ENCODE measurements at places on chromosomes 6 and 20.
A peak's percentile ranks its signal among the peaks of the same experiment; 100 is the strongest.

- no peak for DNase-seq
These were observed 402.8 kb downstream of the KIF16B start for GRCh38 chr20:16170406-16170971.

- no peak for DNase-seq
These were observed 55.6 kb upstream of the ATXN1 start for GRCh38 chr6:16816891-16817290.

GRCh38 chr6:2099870-2100269, 145.5 kb downstream of the GMDS start:
- no peak for DNase-seq

DNA sequence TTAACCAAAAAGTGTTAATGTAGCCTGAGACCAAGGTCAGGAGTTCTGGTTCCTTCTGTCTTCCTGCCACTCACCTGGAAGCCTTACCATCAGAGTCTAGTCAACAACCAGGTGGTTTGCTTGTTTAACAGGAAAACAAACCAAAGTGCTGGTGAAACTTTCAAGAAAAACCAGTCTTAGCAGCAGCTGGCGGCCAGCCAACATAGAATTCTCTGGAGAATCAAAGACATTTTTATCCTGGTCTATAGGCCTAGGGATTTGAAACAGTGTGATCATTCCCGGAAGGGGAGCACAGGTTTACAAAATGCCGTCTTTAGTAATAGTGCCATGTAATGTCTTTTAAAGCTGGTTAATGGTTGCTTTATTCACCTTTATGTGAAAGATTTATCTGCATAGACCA, 146.6 kb upstream of the AKIRIN2 start:
- DNase-seq, result peak; percentile 20

DNA sequence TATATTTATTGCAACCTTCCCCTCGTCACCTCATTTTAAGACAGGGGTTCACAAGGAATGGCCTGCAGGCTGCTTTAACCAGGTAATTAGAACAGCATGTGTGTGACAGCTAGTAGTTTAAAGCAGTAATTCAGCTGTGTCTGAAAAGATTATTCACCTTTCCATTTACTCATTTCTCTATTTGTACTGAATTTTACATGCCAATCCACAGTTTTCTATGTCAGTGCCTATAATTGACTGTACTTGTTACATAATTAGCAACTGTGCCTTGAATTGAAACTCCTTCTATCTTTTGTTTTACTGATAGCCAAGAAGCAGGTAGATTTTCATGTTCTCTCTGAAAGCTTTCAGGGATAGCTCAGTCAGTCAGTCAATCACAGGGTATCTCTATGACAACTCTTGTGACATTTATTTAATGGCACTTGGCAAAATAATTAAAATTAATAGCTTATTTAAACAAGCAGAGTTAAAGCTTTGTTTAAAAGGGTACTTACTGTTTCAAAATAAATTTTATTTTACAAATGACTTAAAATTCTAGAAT, 214.0 kb downstream of the ZFAND3 start:
- no peak for DNase-seq

- no peak for DNase-seq
These were observed 155.7 kb upstream of the SASH1 start for GRCh38 chr6:148186916-148187315.
